RCC 7860 (cell line): ENCODE measurements at places on chromosomes 7 and 10.

DNA sequence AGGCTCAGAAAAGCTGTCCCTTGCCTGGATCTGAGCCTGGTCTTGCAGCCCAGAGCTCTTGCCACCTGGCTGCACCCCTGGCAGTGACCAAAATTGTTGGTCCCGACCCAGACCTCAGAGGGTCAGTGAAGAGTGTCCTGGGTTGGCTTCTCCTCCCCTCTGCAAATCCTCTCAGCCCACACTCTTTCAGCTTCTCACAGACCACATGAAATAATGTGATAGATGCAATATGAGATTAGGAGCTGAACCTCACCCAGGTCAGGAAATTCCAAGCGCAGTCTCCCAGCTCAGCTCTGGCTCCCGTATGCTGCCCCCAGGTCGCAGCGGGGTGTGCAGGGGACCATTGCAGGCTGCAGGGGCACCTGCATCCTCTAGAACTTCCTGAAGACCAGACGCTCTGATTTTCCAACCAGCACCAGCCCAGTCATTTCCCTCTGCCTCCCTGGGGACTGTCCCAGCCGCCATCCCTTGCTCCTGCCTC lies 19.6 kb upstream of the RET start:
- no peak for DNase-seq

DNA sequence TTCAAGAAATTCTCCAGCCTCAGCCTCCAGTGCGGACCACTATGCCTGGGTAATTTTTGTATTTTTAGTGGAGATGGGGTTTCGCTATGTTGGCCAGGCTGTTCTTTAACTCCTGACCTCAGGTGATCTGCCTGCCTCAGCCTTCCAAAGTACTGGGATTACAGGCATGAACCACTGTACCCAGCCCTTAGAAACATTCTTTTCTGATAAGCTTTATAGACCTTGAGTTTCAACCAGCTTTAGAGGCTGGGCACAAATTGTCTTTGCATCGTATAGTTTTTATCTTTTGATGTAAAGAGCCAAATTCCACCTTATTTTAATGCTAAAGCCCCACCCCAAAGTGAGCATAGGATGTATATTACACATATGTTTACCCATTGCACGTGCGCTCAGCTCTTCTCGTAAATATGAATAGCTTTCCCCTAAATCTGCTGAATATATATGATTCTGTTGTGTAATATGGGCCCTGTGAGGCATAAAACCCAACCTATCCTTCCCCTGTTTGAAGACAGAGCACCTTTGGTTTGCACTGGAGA lies 124.8 kb downstream of the ADK start:
- DNase-seq, result no peak

DNA sequence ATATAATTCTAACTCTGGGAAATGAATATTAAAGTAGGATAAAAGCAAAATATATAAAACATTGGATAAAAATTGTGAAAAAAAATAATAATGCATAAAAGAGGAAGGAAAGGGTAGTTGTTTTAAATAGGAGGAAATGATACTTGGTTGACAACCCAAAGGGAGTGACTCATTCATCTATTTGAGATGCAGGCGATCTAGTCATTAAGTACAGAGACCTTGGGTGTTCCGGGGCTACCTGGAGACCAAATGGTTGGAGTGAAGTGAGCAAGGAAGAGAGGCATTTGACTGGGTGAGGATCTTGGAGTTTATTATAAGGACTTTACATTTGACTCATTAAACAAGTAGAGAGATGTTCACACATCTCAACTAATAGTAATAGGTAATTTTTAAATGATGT lies 111.0 kb downstream of the LRRTM3 start:
- no peak for DNase-seq

- DNase-seq, result no peak
These were observed 27.1 kb upstream of the GJD4 start for GRCh38 chr10:35577926-35578617.

DNA sequence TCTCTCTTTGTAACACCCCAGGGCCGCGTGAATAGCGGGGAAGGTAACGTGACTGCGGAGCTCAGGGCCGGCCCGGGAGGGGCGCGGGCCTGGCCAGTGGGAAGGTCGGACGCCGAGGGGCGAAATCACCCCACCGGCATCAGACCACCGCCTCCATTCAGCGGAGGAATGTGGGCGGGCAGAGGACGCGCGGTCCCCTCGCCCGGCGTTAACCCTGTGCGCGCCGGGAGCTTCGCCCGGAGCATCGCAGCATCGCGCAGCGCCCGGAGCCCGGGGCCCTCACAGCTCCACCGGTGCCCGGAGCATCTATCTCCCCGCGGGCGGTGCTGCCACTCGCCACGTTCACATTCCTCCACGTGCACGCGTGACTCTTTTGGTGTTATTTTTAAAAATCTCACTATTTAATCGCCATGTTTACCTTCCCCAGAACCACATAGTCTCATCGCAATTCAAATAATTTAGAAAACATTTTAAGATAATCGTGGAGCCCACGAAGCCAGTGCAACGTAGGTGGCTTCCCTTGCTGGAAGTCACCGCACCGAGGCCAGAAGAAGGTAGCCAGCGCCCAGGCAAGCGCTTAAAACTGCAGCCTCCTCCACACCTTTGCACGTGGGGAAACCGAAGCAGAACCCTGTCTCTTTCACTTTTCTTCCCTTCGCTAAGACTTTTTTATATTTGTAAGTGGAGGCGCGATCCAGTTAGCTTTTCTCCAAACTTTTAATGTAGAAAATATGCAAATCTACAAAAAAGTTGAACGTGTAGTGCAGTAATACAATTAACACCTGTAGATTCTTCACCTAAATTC lies 21.8 kb downstream of the FGFBP3 start:
- no peak for DNase-seq

GRCh38 chr7:26476271-26476670 lies 184.6 kb downstream of the SNX10 start:
- no peak for DNase-seq

- DNase-seq, result no peak
These were observed 90.5 kb downstream of the CUL1 start for GRCh38 chr7:148789220-148789619.

DNA sequence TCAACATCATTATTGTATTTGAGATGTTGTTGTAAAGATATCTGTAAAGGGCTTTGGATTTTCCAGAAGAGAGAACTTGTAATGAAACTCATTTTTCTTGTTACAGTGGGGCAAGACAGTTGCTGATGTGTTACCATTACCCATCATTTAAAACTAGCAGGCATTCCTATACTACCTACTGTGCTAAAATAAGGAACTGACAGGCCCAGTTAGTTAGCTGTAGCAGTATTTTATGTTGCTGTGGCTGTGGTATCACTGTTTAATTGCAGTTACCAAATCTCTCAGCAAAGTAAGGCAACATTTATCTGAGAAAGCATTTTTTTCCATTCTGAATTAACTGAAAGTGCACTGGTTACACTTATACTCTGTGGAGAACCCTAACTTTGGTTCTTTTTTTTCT lies 9.9 kb downstream of the ST7 start:
- no peak for DNase-seq

DNA sequence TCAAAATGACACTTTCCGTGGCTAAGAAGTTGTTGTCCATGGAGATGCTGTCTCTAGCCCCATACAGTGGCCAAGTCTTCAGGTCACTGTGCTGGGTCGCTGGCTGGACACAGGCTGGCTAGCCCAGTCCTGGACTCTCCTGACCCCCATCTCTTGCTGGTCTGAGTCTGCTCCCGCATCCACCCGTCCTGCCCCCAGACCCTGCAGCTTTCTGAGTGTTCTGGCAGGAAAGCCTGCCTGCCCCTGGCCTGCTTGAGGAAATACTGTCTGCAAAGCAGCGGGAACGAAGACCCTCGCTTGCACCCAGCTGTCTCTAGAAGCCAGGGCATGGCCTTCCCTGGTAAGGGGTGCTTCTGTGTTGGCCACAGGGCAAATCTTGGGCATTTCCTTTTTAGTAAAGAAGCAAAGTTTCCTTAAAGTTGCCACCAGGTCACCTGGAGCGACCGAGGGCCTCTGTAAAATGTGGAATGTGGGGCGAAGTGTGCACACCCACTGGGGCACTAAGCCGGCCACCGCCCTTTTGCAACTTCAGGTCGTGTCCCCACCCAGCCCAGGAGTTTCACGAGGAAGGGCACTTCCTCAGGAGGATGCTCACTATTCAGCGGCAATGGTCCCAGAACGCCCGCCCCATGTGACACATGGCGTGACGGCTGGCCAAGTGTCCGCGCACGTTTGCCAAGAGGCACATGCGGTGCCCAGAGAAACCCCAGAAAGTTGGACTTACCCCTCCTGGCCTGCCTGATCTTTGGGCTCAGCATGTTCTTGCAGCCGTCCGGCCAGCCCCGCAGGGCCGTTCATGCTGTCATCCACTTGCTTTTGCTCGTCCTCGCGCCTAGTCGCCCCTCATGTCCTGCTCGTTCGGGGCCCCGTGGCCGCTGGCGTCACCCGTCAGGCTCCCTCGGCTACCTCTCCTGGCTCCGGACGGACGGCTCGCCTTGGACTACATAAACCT lies 558 bp downstream of the ARHGAP22 start:
- no peak for DNase-seq

- DNase-seq, result no peak
These were observed 89.5 kb downstream of the PRKCQ start for GRCh38 chr10:6490614-6491013.

- DNase-seq, result no peak
These were observed 103.0 kb downstream of the NXPH1 start for GRCh38 chr7:8536431-8536830.

DNA sequence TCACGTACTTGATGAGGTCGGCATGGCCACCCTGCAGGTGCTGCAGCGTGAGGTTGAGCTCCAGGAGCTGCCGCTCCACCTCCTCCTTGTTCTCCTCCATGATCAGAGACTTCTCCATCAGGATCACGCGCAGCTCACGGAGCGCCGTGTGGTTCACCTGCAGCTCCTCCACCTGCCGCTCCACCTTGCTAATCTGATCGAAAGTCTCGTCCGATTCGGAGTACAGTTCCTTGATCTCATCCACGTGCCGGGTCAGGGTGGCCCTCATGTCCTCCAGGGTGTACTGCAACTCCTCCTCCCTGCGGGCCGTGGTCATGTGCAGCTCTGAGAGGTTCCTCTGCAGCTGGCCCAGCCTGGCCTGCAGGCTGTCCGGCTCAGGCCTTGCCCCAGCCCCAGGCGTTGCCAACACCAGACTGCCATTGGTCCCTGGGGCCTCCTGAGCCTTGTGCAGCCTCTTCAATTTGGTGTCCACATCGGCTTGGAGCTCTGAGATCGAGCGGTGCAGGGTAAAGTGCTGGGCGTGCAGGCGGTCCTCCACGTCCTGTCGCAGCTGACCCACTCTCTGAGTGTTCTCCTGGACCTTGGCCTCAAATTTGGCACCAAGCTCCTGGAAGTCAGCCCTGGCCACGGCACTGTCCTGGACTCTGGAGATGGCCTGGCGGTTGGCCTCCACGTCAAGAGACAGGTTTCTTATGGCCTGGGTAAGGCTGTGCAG lies 13.9 kb downstream of the MMRN2 start:
- DNase-seq, result no peak

DNA sequence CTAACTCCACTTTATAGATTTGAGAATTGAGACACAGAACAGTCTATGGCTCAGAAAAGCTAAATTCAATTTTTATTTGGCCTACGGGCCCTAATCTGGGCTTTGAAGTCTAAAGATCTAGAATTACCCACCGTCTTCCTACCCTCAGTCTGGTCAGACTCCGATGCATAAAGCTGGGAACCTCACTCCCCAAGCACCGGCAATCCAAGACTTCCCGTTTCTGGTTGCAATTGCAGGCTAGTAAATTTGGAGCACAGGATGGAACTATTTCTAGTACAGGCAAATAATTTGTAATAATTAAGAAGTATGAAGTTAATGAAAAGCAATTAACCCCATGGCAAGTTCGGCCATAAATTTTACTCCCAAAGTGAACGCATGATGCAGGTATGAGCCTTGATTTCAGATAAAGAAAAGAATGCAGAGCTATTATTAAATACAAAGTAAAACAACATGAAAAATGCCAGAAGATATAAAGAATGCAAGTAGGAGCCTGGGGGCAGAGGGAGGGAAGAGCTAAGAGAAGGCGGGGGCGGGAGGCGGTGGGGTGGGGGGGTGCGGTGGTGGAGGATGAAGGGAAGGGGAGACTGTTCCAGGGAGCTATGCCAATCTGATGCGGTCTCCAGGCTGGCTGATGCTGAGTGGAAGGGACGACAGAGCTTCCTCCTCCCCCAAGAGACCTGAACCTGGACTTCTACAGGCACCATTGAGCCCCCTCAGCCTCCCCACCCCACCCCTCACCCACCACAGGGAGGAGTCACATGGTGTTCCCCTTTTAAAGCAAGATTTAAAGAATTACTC lies 45.1 kb downstream of the BPGM start:
- no peak for DNase-seq

GRCh38 chr10:11653758-11654471 lies 42.5 kb upstream of the USP6NL start:
- DNase-seq, result no peak

- DNase-seq, result peak; percentile 87
These were observed at the start of gene CAV2 for GRCh38 chr7:116499168-116500077. TSS of gene CAV2 (plus strand) at chr7:116499738. CDS start at chr7:116499782, 44 bp downstream.

GRCh38 chr10:103847909-103848468 lies 7.4 kb downstream of the SH3PXD2A start:
- DNase-seq, result no peak

DNA sequence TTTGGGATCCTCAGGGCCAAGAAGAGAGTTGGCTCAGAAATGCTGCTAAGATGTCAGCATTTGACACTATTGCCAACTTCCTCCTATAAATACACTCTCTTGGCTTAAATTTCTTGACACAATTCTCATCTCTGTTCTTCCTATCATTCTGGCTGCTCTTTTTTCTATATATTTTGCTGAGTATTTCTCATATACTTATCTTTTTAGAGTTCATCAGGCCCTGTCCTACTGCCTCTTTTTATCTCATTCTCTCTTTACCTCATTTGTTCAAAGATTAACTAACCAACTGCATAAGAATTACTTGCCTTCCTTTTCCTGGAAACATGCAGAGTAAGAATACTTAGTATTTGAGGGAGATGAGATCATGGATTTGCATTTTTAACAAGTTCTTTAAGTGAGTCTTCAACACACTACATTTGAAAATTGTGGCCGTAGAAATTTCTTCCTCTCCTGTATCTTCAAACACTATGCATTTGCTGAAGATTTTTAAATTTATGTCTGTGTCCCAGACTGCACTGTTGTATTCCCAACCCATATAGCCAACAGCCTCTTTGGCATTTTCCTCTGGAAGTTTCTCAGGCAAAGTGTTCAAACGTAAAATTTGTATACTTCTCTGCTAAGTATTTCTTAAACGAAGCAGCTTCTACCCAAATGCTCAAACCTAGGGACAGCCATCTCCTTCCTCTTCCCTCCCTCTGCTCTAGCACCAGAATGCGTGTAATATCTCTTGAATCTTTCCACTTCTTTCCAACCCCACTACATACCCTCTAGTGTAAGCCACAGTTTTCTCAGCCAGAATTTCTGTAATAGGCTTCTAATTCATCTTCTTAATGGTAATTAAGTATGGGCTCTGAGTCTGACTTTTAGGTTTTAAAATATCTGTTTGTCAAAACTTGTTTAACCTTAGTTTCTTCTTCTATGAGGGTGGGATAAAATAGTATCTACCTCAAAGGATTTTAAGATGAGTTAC lies 35.5 kb downstream of the ARL4A start:
- peak; percentile 49 for DNase-seq

GRCh38 chr10:95392681-95393164 lies 101.9 kb upstream of the PDLIM1 start:
- no peak for DNase-seq
